ENCODE measurements at places on chromosomes 5 and 9. TPM values are rescaled to one million over a fixed set of nuclear protein-coding genes. Genes with fewer than 3 reads are reported as not detected.

The SKP1 gene
- 164 TPM for total RNA-seq

The DTWD2 gene
- total RNA-seq: 10.8 TPM

The FCN2 gene
- not detected for total RNA-seq

- peak; percentile 96 for DNase-seq
Observed at GRCh38 chr5:157511651-157512644, 51.9 kb downstream of the NIPAL4 start.

- DNase-seq: no peak
Observed at GRCh38 chr5:139113892-139114291, 84.3 kb downstream of the SIL1 start.

DNA sequence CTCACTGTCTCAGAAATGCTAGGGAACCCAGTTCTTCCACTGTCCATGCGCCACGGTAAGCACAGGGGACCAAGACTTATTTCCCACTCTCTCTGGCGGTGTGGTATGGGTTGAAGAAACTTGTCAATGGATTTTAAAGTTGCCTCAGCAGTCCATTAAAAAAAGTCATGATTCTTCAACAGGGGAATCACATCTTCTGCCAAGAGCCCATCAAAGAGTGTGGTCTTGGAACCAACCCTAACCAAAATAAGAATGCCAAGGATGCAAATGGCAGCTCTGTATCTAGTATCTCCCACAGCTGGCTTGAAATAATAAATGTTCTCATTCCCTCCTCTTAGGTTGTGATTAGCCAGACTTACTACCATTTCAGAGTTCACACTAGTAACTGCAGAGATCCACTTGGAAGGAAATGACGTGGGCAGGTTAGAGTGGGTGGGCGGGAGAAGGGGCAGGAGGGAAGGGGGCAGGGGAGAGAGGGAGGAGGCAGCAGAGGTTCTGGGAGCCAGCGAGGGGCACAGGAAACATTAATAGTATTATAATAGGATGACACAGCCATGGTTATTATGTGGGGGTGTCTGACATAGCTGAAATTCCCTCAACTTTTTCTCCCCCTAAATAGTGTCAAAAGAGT is 17.6 kb downstream of the PTCH1 start:
- DNase-seq: peak; percentile 28

GRCh38 chr5:173045474-173045873 is 10.7 kb upstream of the CREBRF start:
- DNase-seq: peak; percentile 35

DNA sequence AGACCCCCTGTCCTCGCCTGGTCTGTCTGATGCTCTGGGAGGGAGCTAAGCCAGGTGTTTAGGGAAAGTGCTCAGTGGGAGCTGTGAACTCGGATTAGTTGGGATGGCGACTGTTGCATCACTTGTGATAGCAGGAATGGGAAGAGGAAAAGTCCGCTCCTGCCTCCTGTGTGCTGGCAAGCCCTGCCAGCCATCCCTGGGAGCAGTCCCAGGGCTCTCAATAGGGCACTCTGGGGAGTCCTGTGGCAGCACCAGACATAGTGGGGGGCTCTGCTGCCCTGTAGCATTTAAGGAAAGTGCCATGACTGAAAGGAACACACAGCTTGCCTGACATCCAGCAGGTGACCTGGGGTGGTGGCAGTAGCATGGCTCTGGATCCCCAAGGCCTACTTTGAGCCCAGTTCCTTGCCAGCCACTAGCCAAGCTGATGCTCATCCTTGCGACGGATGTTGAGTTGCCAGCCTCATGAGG is 81.5 kb downstream of the AMBP start:
- DNase-seq: no peak

GRCh38 chr9:137242269-137243203 is 1.4 kb downstream of the TUBB4B start:
- DNase-seq: no peak

DNA sequence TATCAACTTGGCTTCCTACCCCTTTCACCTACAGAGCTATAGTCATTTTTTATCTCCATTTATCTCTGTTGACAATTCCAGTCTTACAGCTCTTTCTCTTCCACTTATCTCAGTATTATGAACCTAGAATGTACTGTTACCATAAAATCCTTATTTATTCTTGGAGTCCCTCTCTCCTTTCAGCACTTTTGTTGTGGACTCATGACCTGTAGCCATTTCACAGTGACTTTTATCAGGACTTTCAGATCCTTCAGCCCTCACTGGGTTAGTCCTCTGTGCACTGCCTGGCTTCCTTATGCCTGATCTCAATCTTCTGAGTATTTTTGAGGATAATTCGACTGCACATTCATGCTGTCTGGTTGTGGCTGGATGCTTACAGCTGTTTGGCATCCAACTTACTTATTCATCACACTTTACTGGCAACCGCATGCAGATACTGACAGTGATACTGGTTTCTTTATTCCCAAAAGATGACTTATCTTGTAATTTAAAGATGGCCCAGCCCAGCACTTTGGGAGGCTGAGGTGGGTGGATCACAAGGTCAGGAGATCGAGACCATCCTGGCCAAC is 293.3 kb downstream of the MAN2A1 start:
- no peak for DNase-seq

DNA sequence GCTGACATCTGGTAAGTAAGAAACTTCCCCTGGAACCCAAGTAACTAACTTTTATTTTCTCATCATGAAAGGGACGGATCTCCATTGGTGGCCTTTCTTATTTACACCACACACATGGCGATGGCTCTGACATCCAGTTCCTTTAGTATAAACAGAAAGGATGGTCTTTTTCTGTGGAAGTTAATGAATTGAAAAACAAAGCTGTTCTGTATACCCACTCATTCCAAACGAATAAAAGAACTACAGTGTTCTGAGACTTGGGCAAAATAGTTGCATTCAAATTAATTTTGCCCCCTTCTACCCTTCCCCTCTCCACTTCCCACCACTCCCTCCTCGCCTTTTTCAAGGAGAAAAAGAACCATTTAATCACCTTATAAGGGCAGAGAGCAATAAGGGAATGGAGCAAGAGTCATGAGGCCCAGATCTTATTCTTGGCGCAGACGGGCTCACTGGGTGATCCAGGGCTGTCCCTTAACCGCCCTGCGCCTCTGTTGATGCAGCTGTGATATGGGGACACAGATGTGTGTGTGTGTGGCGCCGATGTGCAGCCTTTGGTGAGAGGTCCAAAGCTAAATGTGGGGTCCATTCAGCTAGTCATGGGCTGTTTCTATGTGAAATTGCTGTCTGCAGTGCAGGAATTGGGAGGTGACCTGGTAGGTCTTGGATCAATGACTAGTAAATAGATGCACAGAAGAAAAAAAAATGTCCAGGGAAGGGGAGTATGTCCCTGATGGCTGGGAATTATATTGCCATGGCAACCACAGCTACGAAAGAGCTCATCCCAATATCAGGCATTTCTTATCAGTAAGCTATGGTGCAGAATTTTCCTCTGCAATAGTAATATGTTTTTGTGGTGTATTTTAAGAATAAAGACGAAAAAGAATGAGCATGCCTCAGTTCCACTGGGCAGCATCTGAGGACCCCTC is 141.5 kb upstream of the ERCC6L2 start:
- DNase-seq: no peak

DNA sequence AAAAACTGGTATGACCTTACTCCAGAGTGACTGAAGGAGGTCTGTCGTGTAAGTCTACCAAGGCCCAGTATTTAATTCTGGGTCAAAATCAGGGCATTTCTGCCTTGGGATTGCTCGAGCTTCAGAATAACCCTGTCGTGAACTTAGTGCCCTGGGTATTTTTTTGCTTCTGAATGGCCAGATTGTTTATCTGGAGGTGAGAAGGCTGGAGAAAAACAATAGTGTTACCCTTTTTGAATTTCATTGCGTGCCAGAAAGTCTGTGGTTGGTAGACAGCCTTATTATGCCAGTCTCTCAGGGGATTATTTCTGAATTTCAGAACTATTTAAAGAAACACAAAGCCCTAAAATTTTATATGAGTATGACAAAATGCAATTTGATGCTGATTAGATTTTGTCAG is 323.4 kb downstream of the CSNK1G3 start:
- no peak for DNase-seq

GRCh38 chr5:117095346-117096332 is 521.0 kb upstream of the SEMA6A start:
- no peak for DNase-seq

GRCh38 chr9:72551306-72551705 is 29.9 kb downstream of the TMC1 start:
- no peak for DNase-seq

DNA sequence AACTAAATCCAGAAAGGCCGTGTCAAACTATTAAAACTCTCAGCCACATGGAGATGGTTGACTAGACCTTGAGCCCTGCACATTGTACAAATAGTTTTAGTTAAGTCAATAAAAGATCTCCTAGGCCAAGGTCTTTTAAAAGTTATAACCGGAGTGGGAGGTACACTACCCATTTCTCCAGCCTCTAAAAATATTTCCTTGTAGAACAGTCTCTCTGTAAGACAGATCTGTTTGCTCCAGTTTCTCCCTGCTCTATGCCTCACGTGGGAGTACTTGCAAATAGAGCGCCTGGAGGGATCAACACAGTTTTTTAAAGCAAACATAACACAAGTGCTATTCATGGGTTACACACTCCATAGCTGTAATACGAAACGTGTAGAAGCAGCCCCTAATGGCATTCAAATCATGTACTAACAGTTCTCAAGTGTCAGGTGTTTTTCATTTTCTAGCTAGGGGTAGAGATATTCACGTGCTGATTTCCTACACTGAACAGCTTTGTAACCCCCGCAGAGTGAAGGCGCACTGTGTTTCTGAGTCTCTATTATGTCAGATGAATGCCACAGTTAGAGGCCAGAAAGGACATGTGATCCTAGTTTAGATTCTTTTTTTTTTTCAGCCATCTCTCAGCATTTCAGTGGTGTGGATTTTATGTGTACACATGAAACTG is 703.4 kb upstream of the GRAMD2B start:
- peak; percentile 70 for DNase-seq

- peak; percentile 18 for DNase-seq
Observed at GRCh38 chr5:134146651-134147518, 29.9 kb downstream of the SKP1 start.

- DNase-seq: peak; percentile 66
Observed at GRCh38 chr5:88785746-88786565, 97.0 kb downstream of the MEF2C start.

All from fibroblast of villous mesenchyme (primary cell).